Aorta (tissue), 5 donors: ENCODE measurements at places on chromosomes 7 and 10. TPM values are rescaled to one million over a fixed set of nuclear protein-coding genes. Genes with fewer than 3 reads are reported as not detected.

- DNase-seq = peak; percentile 71
These were observed 9.9 kb upstream of the SPAG6 start for GRCh38 chr10:22335173-22335933.

DNA sequence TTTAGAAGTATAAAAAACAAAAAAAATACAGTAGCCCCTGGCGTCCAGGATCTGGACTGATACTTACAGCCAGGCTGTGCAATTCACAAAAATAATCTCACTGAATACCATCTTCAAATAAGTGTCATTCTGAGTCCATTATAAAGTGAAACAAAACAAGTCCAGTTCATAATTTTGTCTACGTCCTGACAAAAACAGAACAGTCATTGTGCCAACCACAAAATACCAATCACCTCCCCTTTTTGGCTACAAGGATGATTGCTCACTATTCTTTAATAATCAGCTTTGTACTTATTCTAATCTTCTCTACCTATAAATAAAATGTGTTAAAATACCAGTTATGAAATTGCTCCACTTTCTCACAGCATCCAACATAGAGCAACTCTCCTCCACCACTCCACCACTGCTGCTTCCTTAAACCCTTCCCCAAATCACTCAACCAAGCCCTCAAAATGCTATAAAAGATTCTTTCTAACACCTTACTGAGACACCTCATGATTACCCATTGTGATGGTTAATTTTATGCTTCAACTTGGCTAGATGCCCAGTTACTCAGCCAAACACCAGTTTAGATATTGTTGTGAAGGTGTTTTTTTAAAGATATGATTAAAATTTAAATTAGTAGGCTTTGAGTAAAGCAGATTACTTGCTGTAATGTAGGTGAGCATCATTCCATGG is 479.8 kb upstream of the SEMA3A start:
- DNase-seq = no peak

DNA sequence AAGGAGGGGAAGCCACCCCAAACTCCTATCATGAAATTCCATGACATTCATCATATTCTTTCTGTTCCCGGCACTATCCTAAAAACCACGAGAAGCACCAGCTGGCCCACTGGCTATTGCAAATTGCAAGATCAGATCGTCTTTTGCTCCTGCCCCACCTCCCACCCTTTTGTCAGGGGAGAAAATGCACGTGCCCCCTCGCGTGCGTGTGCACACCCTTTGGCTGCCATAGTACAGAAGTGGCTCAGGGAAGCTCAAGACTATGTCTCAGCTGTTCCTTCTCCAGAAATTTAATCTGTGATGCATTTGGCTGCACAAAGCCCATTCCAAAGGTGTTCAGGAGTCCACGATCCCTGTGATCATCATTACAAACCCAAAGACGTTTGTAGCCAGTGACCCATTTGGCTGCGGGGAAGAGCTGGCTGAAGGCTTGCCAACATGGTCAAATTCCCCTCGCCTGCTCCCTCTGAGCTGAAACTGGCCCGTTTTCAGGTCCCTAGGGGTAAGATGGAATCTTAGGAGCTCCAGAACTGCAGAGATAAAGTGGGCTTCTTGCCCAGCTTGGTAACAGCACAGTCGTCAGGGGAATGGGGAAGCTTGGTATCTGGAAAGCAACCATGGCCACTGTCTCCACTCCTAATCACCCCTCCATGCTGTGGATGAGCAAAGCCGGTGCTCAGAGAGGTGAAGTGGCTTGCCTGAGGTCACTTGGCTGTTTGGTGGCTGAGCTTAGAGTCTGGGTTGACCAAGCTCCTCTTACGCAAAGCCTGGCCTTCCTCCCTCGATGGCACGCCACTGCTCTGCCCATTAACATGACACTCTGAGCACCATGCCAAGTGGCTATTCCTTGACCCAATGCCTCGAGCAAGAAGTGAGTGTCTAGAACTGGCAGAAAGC is 155.4 kb downstream of the NEURL1 start:
- DNase-seq = peak; percentile 67

DNA sequence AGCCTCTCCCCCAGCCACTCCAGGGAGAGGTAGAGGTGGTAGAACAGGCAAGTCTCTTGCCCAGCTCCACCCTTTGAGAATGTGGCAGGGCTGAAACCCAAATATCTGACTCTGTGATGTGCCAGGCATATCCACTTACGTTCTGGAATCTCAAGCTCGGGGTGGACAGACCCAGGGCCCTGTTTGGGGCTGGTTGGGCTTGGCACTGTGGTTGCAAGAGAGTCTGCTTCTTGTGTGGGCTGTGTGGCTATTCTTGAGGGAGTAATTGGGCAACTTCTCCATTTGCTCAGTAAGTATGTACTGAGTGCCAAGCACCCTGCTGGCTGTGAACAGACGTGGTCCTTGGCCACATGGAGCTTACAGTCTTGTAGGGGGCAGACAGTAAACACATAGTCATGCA is 4.7 kb downstream of the UBTD1 start:
- peak; percentile 35 for DNase-seq

- no peak for DNase-seq
These were observed 182.4 kb downstream of the PTEN start for GRCh38 chr10:88045656-88046415.

GRCh38 chr10:113357681-113358300 is 195.1 kb upstream of the HABP2 start:
- no peak for DNase-seq

DNA sequence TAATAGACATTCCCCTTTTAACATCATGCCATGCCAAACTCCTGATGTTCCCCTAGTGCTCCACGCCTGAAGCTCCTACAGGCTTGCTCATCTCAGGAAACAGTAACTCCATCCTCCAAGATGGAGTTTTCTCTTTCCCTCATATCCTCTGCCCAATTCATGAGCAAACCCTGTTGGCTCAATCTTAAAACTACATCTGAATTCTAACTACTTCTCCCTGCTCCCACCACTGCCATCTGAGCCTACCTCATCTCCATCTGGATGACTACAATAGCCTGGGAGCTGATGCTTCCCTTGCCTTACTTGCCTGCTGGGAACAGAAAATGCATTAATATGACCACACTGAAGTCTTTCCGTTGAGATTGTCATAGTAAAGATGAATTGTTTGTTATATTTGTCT is 271.7 kb upstream of the MKLN1 start:
- DNase-seq = no peak

DNA sequence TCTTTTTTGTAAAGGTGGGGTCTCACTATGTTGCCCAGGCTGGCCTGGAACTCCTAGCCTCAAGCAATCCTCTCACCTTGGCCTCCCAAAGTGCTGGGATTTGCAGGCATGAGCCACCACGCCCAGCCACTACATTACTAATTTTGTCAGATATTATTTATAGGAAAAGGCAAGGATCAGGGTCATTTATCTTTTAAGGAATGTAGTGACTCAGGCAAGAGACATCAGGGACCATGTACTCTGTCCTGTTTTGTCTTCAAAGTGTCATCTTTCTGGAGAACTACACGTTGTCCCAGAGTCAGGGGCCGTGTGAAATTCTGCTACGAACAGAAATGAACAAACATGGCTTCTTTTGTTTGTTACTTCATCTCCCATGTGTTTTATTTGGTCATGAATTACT is 105.3 kb downstream of the NPTX2 start:
- DNase-seq = no peak

GRCh38 chr10:17684537-17684936 is 40.6 kb downstream of the STAM start:
- no peak for DNase-seq

- no peak for DNase-seq
These were observed 129.9 kb downstream of the NOC3L start for GRCh38 chr10:94232711-94233383.

DNA sequence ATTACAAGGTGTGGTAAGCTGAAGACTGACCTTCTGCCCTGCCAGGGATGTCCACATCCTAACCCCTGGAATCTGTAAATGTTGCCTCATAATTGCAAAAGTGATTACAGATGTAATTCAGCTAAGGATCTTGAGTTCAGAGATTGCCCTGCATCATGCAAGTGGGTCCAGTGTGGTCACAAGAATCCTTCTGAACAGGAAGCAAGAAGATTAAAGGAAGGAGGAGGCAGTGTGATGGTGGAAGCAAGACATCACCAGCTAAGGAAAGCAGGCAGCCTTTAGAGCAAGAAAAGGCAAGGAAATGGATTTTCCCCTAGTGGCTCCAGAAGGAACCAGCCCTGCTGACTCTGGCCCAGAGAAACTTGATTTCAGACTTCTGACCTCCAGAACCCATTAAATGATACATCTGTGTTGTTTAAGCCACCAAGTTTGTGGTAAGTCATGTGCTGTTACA is 78.1 kb downstream of the USP6NL start:
- DNase-seq = no peak

DNA sequence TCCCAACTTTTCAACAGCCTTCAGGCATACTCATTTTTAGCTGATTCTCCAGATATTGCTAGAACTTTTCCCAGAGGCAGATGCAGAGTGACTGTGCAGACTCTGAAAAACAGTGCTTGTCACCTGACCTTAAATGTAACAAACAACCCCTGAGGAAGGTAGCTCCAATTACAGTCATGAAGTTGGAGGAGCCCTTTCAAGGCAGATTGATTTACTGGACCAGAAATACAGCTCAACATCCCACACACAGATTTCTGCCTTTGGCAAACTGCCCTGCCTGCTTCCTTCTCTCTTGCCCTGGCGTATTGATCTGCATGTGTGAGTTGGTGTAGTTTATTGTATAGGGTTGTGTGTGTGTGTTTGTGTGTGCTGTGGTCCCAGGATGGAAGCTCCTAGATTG is 38.5 kb downstream of the PYROXD2 start:
- no peak for DNase-seq

- DNase-seq = no peak
These were observed 7.3 kb downstream of the ICA1 start for GRCh38 chr7:8254667-8255066.

GRCh38 chr7:6623589-6624245 is 8.3 kb downstream of the ZNF853 start:
- no peak for DNase-seq

GRCh38 chr7:64793106-64793755 is 997 bp upstream of the ZNF138 start:
- DNase-seq = no peak

GRCh38 chr10:34489973-34490745 is 324.9 kb downstream of the PARD3 start:
- no peak for DNase-seq

DNA sequence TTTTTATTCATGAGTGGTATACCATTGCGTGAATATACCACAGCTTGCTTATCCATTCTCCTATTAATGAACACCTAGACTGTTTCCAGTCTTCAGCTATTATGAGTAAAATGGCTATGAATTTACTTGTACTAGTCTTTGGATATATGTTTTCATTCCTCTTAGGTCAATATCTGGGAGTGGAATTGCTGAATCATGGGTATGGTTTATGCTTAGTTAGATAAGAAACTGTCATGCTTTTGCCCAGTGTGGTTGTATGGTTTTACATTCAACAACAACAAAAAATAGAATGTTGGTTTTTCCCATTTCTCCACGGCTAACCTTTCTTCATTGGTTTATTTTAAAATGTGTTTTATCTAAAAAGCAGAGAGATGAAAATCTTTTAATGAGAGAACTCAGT is 308.3 kb downstream of the PHF14 start:
- DNase-seq = no peak

DNA sequence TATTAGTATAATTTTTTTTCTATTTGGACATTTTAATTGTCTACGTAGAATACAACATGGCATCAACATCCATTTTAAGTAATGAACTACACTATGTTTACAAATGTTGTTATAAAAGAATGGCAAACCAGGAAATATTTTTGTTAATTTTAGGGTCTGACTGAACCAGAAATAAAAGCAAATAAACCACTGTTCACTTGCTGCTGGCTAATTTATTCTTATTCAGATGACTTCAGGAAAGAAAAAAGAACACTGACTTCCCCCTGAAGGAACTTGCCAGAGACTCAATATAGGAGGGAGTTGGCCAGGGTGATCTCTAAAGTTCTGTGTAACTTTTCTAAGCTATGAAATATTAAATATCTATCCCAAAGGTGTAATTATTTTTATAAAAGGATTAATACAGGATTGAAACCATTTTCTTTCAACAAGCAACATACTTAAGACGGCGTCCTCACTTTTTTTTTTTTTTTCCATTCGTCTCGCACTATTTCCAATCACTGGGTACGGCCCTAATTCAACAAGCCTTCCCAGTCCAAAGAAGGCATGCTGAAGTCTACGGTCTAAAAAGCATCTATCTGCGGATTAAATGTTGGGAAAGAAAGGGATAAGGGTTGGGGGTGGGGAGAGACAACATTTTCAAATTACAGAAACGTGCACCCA is 1.2 kb downstream of the USP6NL start:
- no peak for DNase-seq

DNA sequence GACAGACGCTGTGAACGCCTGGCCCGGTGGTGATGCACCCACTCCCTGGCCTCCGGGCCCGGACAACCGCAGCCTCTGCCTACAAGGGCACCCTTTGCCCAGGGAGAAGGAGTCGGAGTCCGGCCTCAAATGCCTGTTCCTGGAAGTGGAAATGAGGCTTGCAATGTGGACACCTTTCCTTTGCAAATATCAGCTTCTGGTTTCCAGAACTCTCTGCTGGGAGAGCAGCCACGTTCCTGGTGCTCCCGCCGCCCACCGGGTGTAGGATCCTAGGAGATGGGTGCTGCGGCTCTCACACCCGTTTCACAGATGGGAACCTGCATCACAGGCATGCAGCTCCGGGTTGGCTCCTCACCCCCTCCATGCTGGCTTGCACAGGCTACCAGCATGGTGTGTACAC is 2.9 kb downstream of the FOXL3 start:
- DNase-seq = peak; percentile 64

- no peak for DNase-seq
These were observed 127.8 kb downstream of the PLPP4 start for GRCh38 chr10:120584786-120585185.

- no peak for DNase-seq
These were observed 270.0 kb downstream of the USP6NL start for GRCh38 chr10:11341283-11341960.

GRCh38 chr7:130887957-130888371 is 154.0 kb upstream of the KLF14 start:
- DNase-seq = no peak

DNA sequence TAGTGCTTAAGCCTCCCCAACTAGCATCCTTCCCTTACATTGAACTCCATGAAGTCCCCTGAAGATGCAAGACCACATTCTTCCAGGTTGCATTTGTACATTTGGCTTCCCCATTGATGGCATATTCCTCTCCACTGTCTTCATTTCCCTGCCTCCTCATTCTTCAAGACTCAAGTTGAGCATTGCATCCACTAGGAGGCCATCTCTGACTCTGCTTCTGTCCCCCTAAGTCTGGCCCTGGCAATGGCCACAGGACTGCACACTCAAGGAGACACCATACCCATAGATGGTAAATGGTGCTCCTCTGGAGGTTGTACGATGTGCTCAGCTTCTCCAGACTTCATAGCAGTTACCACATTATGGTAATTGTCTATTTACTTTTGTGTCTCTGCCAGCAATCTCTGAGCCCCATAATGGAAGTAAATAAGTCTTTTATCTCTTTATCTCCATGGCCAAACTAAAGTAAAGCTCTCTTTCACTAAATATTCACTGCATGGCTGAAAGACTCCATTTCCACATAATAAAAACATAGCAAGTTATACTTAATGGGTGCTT is 112.6 kb downstream of the PTPRZ1 start:
- no peak for DNase-seq

The ITPRID1 gene
- not detected for total RNA-seq

The ADIRF gene
- total RNA-seq = 520 TPM

The IGF2BP3 gene
- 0.71 TPM for total RNA-seq

The SPDYE6 gene
- not detected for total RNA-seq

The TMEM196 gene
- 0.30 TPM for total RNA-seq

The FANK1 gene
- total RNA-seq = 1.8 TPM

The CXCL12 gene
- 322 TPM for total RNA-seq

The FAM25C gene
- total RNA-seq = not detected

The GHRHR gene
- 1.4 TPM for total RNA-seq

The ELN gene
- 556 TPM for total RNA-seq
